Stimulated activated CD4-positive, alpha-beta T cell treated with anti-CD3 and anti-CD28 coated beads, Interleukin-2, amount 100 ng/mL, for 4 hours (primary cell): ENCODE measurements at places on chromosomes 7 and 10.

DNA sequence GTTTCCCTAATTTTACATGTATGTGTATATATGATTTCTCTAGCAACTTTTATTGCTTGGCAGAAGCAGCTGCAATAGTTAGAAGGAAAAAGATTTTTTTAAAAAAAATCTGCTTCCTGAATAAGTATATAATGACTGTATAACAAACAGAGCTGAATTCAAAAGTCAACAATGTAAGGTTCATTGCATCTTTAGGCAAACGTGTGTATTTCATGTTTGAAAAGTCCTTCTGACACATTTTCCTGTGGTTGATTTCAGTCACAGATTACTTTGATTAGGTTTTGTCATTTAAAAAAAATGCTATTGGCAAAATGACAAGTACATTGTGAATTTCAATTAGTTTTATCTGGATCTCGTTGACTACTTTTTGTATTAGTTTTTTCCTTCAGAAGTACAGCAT is 231.0 kb downstream of the CSTF2T start:
- no peak for DNase-seq

- no peak for DNase-seq
Measured at GRCh38 chr10:1382711-1383110, 326.5 kb downstream of the WDR37 start.

- DNase-seq, result no peak
Measured at GRCh38 chr10:52965938-52966401, 193.4 kb upstream of the MBL2 start.

GRCh38 chr7:99139036-99139435 is 4.9 kb downstream of the SMURF1 start:
- no peak for DNase-seq

GRCh38 chr7:130741331-130741995 is 7.5 kb upstream of the KLF14 start:
- no peak for DNase-seq

DNA sequence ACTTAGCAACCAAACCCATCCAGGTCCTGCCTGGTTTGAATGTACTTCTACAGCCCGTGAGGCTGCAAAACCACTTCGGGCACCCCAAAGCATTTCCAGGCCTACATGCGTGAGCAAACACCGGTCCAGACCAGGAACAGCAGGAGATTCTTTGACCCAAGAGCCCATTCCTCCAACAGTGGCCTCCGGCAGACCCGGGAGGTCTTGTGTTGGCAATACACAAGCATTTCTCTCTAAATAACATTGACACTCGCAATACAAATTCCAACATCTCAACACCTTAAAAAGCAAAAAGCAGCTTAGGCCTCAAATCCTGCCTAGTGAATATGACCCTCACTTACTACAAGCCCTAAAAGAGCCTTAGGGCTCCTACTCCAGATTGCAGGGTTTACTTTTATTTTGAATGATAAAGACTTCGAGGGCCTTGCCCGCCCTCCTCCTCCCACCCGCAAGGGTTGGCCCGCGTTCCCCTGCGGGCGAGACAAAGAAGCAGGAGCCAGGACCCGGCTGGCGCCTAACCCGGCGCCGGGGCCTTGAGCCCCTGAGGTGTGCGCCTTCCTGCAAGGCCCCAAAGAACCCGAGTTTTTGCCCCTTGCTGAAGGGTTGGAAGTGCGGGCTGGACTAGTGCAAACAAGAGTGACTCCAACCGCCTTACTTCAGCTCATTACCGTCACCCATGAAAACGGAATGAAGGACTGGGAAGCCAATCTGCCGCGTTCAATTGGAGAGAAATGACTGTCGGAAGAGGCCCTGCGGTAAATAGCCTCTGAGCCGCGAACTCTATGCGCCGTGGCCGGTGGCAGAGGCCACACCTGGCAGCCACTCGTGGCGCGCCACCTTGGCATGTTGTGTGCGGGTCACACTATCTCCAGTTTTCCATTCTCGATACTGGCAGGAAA is 3.4 kb upstream of the DLX6 start:
- DNase-seq, result no peak

GRCh38 chr7:2802101-2802500 is 42.0 kb downstream of the GNA12 start:
- DNase-seq, result no peak

GRCh38 chr7:141028767-141029166 is 14.0 kb upstream of the MRPS33 start:
- DNase-seq, result no peak
